ENCODE measurements at places on chromosomes 1 and 21.

DNA sequence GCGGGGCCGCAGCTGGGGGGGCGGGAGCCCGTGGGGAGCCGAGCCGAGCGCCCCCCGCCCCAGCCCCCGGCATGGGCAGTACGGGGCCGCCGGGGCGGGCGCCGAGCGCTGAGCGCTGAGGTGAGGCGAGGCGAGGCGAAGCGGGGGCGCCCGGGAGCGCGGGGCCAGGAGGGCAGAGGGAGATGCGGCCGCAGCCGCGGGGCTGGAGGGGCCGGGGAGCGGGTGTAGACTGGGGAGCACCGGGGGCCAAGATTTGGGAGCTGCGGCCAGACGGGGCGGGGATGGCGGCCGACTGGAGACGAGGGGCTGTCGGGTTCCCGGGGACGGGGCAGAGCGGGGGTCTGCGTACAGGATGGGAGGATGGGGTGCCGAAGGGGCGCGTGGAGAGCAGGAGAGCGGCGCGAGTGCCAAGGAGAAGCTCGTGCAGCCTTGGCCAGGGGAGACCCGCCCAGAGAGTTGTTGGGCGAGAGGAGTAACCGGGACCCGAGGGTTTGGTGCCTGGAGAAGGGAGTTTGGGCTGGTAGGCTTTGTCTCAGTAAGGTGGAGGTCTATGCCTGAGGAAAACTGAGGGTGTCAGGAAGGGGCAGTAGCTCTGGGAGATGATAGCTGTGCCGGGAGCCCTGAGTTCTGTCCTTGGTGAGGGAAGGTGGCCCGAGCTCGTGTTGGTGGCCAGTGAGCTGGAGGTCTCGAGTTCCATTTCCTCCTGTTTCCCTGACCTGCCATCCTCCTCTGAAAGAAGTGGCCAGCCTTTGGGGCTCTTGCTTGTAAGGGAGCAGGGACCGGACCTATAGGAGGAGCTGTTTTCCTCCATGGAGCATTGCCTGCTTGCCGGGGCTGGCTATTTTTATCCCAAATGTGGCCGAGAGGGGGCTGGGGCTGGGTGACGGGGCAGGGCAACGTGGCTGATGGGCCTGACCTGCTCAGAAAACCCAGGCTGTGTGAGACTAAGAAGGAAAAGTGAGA, 539 bp downstream of the ATP8B2 start:
- DNase-seq = peak; percentile 87

- DNase-seq = peak; percentile 23
Measured at GRCh38 chr1:53860967-53861411, 22.9 kb upstream of the NDC1 start.

DNA sequence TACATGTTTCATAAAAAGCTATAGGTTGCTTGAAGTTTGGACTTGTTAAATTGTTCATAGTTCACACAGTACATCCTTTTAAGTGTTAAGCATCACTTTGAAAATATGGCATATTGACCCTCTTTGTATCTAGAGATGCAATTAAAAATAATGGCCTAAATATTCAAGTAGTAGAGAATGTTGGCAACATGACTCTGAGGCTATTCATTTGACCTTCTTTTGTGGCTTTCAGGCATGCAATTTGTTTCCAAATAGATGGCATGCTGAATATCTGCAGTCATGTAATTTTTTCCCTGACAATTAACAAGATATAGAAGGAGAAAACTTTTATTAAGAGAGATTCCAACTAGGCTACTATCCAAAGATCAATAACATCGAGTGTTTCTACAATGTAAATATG, 230.5 kb upstream of the ZRANB2 start:
- no peak for DNase-seq

DNA sequence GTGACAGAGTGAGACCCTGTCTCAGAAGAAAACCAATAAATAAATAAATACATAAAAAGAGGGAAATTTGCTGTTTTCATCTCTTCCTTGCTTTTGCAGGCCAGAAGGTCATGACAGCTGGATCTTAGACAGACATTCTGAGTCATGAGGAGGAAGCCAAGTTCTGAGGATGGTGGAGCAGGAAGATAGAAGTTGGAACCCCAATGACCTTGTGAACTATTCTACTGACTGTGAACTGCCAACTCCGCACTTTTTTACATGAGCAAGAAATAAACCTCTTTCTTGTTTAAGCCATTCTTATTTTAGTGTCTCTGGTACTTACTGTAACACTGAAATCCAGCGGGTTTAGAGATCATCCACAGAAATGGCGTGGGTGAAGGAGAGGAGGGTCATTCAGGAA, 8.5 kb downstream of the CD84 start:
- no peak for DNase-seq

- DNase-seq = no peak
Measured at GRCh38 chr1:11453742-11454491, 25.0 kb upstream of the DISP3 start.

- DNase-seq = no peak
Measured at GRCh38 chr1:66296951-66297350, 237.0 kb upstream of the SGIP1 start.

- DNase-seq = no peak
Measured at GRCh38 chr1:73181190-73181540, 898.8 kb upstream of the NEGR1 start.

- DNase-seq = no peak
Measured at GRCh38 chr1:170660281-170660713, 3.6 kb upstream of the PRRX1 start.

DNA sequence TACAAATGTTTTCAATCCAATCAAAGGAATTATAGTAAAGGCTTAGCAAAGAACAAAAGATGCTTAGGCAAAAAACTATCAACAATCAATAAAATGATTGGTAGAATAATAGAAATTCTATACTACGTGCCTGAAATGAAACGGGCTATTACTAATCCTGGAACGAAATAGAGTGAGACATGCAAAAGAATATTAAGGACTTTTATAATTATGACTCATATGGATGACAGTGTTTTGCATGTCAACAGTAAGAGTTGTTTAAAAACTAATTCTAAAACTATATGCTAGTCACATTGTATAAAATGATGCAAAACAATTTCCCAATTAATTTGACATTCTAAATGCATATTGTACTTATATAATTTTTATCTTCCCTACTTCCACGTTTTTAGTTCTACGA, 35.6 kb downstream of the LRRIQ3 start:
- no peak for DNase-seq

- no peak for DNase-seq
Measured at GRCh38 chr1:6495041-6495441, 3.6 kb upstream of the PLEKHG5 start.

- no peak for DNase-seq
Measured at GRCh38 chr1:113373644-113374043, 16.7 kb upstream of the MAGI3 start.

GRCh38 chr21:45351526-45352275, 53.3 kb upstream of the COL18A1 start:
- no peak for DNase-seq

- no peak for DNase-seq
Measured at GRCh38 chr1:220768126-220768601, 18.5 kb upstream of the MTARC1 start.

DNA sequence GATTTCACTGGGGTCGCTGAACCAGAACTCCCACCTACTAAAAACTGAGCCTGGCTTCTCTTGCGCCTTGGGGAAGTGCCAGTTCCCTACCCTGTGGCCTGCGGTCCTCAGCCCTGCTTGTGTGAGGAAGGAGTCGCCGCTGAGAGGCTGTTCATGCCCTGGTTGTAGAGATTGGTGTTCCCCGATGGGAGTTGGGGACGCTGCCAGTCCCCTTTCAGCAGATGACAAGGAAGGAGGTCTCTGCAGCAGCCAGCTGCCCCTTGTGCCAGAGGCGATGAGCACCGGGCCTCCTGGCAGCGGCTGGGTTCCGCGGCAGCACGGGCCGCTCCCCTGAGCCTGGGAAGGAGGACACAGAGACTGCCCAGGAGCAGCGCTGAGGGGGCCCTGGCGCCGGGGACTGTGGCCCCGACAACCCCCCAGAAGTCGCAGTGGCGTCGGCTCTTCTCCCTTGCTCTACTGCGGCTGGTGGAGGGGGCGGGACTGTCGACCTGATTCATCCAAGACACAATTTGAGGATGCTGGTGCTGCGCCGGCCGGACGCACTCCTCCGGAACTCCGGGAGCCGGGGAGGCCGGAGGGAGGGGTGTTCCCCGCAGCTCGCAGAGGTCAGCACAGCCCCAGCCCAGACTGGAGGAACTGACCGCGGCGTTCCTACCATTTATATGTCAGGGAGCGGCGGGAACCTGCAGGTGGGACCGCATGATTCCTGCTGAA, 12.0 kb upstream of the ADORA3 start:
- peak; percentile 8 for DNase-seq

- DNase-seq = no peak
Measured at GRCh38 chr1:59761443-59761842, 53.3 kb upstream of the HOOK1 start.

GRCh38 chr1:206887701-206888100, 9.5 kb upstream of the IL24 start:
- DNase-seq = no peak

GRCh38 chr1:38577385-38577784, 282.2 kb downstream of the RRAGC start:
- no peak for DNase-seq

DNA sequence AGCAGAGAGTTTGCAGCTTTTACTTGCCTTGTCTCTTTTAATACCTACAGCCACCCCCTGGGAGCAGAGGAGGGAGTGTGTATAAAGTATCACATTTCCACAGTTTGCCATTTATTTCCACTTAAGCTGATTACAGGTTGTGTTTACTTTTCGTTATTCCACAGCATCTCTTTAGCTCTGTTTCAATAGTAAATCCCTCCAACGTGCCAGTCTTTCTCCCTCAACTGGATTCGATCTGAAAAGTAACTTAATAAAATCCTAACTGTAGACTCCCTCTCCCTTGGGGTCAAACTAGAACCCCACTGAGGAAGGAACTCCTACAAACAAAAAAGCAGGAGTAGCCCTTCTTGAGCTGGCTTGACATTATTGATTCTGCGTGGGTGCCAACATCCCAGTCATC, 3.1 kb upstream of the FCGR2A start:
- no peak for DNase-seq

DNA sequence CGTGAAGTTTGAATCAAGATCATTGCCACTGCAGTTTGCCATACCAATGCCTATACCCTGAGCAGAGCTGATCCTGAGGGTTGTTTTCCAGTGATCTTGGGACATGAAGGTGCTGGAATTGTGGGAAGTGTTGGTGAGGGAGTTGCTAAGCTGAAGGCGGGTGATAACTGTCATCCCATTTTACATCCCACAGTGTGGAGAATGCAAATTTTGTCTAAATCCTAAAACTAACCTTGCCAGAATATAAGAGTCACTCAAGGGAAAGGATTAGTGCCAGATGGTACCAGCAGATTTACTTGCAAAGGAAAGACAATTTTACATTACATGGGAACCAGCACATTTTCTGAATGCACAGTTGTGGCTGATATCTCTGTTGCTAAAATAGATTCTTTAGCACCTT, 78.6 kb downstream of the FMN2 start:
- no peak for DNase-seq

DNA sequence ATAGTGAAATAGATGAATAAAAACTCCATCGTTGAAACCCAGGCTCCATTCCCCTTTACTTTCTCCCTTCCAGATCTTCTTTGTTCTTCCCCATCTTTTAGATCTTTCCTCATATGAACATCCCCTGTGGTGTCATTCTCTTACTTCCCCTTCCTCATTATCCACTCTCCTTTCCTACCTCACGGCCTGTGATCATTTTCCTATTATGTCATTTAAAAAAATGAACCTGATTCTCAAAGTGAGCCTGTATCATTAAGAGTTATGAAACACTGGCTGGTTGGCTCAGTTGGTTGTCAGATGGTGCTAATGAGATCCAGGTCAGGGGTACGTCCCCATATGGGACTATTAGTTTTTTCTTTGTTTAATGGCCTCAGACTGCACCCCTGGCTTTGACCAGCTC, 38.3 kb downstream of the TCEANC2 start:
- DNase-seq = no peak

DNA sequence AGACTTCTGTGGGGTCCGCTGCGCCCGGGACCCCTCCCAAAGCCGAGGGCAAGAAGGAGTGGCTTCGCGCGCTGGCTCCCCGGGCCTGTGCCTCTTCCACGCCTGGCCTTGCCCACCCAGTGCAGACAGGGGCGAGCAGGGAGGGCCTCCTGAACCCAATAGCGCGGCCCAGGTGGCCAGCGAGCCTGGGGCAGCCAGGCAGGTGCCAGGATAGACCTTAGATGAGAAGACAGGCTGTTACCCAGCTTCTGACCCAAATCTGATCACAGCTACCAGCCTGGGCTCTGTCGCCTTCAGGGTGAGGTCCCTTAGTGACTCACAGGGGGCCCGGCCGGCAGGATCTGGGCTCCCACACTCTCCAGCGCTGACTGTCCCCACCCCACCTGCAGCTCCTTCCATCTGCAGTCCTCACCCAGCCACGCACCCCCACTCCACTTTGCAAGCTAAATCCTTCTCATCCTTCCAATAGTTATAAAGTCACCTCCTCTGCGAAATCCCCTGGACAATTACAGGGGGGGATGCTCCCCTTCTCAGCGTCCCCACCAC, 9.6 kb downstream of the CLEC20A start:
- DNase-seq = no peak

- no peak for DNase-seq
Measured at GRCh38 chr1:208100906-208101305, 143.3 kb downstream of the PLXNA2 start.
